Mesendoderm (in vitro differentiated cells): ENCODE measurements at places on chromosomes 3 and 15.

DNA sequence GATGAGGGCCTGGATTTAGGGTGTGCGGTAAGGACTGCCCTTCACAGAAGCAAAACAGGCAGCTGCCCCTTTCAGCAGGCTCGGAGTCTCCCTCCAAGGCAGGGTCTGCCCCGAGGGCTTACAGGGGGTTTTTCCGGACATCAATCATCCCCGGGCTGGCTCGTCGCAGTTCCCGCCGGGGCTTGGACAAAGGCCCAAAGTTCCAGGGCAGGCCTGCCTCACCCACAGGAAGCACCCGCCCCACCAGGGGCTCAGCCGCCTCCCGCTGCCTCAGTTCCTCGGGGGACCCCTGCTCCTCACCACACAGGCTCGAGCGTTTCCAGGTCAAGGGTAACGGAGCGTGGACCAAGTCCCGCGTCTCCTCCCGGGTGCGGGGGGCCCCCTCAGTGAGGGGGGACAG is 27.0 kb downstream of the KIF7 start:
- no peak for DNase-seq

- DNase-seq: no peak
These were observed 25.9 kb upstream of the ADAMTS7 start for GRCh38 chr15:78837131-78837530.

- no peak for DNase-seq
These were observed 110.2 kb downstream of the RBPMS2 start for GRCh38 chr15:64665179-64665578.

- no peak for DNase-seq
These were observed 18.2 kb upstream of the SMAD3 start for GRCh38 chr15:67047149-67047661.

GRCh38 chr3:59432665-59433064 is 382.8 kb upstream of the CFAP20DC start:
- DNase-seq: peak; percentile 25
